GM12865 (cell line): ENCODE measurements at places on chromosomes 3 and 15.

DNA sequence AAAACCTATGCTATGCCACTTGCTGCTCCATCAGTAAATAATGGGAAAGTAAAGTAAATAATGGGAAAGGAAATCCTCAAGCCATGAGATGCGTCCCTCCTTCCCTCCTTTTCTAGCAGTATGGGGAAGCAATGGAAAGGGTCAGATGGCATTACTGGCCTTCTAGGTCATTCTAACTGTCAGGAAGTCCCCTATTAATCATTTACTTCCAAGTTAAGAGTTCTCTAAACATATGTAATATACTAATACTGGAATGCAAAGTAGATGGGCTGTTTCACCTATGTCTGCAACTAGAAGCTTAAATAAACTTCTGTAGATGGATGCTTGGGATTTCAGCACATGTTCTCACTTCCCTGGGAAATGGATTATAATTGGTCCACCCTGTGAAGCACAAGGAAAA, 55.9 kb downstream of the MDFIC2 start:
- DNase-seq = no peak

DNA sequence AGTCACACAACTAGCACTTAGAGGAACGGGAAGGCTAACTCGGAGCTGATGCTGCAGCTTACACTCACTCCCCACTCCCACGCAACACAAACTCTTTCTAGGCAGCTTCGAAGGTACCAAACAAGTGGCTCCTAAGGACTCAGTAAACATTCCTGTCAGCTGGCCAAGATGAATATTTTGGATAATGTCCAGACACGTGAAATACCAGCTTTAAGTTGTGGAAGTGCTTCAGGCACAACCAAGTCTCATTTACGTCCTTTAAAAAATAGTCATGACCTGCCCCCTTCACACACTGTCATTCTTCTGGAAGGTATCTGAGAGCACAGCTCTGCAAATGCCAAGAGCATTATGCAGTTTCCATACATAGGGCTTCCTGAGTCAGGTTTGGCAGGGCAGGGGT, 1005.9 kb upstream of the CFAP20DC start:
- DNase-seq = no peak

DNA sequence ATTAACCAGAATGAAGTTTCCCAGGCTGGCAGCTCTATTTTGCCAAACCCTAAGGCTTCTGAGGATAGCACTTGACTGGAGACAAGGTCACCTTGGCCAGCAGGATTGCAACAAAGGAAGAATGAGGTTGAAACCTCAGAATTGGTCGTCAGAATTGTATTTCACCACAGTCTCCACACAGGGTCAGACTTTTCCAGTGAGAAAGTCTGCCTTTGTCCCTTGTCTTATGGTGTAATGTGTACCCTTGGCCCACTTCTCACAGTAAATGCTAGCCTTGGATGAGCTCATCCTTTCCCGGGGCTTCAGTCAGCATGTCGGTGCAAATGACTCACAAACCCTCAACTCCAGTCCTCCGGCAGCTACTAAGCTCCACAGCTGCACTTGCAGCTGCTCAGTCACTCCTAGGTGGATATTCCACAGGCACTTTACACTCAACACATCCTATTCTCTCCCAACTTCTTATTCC, 19.7 kb downstream of the SSR3 start:
- peak; percentile 23 for DNase-seq

DNA sequence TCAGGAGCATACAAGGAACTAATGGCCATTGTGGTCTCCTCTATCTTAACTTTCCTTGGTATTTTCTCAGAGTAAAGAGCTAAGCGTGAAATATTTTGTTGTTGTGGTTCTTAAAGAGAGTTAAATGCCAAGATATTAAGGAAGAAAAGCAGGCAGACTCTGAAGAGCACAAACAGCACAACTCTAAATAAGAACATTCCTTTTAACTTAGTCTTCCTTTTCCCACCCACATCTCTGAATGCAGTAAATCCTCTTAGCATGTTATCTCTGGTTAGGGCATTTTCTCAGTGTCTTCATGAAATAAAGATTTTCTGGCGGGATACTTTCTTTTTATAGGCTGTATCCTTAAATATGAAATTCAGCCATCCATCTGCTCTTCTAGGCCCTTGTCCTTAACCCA, 1.5 kb downstream of the GPR87 start:
- DNase-seq = no peak

GRCh38 chr3:67522081-67522480, 132.3 kb downstream of the SUCLG2 start:
- DNase-seq = no peak

DNA sequence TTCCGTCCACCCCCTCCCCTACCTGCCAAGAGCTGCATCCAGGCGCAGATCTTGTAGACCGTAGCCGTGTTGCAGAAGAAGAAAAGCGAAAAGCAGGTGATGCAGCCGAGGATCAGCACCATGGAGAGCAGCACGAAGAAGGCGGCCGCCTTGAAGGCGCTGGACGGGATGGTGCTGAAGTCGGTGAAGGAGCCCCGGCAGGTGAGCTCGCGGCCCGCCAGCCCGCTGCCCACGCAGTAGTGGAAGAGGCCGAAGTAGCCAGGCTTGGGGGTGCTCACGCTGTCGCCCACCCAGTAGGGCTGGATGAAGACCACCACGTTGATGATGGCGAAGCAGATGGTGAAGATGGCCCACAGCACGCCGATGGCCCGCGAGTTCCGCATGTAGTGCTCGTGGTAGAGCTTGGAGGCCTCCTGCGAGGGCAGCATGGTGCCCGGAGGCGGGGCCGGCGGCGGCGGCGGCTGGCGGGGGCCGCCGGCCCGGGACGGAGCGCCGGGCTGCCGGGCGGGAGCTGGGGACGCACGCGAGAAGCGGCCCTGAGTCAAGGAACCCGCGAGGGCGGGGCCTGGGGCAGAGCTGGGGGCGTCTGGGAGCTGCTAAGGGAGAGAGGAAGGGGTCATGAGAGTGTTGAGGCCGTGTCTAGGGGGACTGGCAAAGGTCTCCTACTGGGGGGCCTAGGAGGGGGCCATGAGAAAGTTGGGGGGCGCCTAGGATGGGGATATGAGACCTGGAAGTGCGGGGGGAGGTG, 1.2 kb downstream of the LHFPL4 start:
- peak; percentile 2 for DNase-seq

DNA sequence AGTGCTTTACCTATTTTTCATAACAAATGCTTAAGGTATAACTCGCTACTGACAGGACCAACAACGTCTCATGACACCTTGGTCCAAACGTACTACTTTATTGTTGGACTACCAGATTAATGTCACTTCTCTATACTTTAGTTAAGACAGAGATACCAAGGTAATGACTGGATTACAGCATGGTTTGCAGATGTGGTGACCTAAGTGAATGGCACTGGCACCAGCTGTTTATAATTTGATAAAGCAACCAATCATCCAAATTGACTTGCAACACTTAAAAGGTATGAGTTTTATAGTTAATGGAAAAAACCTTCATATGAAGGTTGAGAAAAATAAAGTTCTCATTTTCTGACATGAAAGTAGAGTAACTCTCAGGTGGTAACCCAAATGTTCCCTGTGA, 209.0 kb downstream of the NEK10 start:
- DNase-seq = no peak

GRCh38 chr3:183287301-183287971, 34.4 kb downstream of the B3GNT5 start:
- DNase-seq = no peak

- no peak for DNase-seq
Observed at GRCh38 chr15:101193120-101193644, 58.7 kb downstream of the CHSY1 start.

DNA sequence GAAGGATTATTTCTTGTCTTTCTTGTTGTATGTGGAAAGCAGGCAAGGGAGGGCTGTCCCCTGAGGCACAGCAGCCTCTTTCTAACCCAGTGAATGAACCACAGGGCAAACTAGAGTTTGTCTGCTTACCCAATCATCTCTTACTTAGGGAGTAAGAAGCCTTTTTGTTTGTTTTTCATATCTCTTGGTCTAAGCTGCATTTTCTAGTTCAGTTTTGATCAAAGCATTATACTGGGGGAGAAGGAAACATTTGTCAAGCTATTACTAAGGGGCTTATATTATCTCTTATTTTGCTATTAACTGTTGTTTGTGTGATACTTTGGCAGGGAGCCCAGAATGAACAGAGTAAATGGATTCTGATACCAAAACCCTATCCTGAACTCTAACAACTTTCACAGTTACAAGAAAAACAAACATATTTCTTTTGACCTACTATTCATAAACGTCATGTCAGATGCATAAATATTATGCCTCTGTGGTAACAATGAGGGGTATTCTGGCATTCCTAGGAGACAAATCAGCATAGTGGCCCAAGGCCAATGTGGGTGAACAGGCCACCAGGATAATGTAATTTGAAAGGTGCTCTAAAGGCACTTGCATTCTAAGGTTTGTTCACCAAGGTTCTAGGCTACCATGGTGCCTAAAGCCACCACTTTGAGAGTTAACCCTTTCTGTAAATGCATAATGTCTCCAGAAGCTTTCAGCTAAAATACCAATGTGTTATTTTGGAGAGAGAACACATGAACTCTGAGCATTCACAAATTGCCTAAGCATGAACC, 271.6 kb upstream of the ZPLD1 start:
- DNase-seq = no peak

DNA sequence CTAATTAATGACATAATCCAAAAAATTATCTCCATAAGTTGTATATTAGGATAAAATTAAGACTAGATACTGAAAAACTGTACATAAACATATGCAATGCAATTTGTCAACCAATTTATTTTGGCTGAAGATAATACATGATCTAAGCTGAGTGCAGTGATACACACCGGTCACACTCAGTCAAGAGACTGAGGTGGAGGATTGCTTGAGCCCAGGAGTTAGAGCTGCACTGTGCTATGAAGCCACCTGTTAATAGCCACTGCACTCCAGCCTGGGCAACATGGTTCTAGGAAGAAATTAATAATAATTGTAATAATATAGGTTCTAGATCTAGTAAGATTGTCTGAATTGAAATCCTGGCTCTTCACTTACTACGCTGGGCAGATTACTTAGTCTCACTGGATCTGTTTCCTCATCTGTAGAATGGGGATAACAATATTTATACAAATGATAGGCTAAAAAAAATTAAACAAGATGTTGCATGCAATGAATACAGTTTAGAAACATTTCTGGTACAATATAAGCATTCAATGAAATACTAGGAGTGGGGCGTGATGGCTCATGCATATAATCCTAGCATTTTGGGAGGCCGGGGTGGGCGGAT, 15.8 kb downstream of the SLC4A7 start:
- no peak for DNase-seq

GRCh38 chr3:78872195-78872594, 895.6 kb downstream of the ROBO1 start:
- DNase-seq = no peak

GRCh38 chr3:5186089-5186857, 1.2 kb upstream of the EDEM1 start:
- DNase-seq = peak; percentile 75

- DNase-seq = peak; percentile 22
Observed at GRCh38 chr3:121232309-121233225, 313.2 kb downstream of the POLQ start.

GRCh38 chr3:129593230-129593594, 13.3 kb downstream of the PLXND1 start:
- DNase-seq = no peak

DNA sequence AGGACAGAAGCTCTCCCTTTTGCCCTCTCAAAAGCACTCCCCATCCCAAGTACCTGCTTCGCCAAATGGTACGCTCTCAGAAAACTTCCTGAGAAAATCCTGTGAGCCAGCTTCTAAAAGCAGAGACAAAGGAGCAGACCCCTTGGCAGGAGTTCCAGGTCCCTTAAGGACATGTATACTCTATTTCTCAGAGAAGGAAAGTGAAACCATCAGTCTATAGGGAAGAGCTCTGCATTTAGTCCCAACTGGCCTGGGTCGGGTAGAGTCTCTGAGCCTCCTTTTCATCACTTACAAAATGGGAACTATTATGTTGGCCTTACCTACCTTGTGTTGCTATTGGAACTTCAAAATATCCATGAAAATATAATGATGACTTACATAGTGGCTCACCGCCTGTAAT, 19.7 kb downstream of the DAPK2 start:
- no peak for DNase-seq

DNA sequence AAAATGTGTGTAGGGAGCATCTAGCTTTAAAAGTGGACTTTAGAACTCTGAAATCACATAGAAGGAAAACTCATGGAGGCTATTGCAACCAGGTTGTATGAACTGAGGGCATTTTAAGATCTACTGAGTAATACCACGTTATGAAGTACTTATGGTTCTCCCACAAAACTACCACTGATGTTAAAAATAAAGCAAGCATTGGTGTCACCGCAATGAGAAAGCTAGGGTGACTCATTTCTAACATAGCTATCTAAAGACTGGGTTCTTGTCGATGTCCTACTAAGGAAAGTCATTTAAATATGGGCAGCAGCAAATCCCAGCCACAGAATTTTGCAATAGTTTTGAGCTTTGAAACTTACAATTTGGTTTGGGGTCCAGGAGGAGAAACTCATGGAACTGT, 584.8 kb downstream of the DIPK2A start:
- DNase-seq = peak; percentile 57

- no peak for DNase-seq
Observed at GRCh38 chr3:22979581-22979980, 223.5 kb upstream of the UBE2E2 start.

GRCh38 chr15:87362531-87362930, 894.0 kb downstream of the NTRK3 start:
- no peak for DNase-seq

DNA sequence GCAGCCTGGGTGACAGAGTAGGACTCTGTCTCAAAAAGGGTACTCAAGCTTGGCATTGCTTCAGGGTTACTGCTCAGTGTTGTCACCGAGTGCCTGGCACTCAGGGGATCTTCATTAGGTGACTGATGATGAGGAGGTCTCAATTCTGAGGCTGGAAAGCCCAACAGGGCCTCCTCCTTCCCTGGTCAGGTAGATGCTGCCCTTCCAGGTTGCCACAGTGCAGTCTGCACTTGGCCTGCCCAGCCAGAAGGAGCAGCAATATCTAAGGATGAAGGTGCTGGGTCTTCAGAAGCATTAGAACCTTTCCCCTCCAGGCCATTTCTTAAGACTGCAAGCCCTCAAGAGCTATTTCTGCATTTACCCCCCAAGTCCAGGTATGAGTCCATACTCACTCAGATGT, 42.0 kb downstream of the PGPEP1L start:
- DNase-seq = no peak

DNA sequence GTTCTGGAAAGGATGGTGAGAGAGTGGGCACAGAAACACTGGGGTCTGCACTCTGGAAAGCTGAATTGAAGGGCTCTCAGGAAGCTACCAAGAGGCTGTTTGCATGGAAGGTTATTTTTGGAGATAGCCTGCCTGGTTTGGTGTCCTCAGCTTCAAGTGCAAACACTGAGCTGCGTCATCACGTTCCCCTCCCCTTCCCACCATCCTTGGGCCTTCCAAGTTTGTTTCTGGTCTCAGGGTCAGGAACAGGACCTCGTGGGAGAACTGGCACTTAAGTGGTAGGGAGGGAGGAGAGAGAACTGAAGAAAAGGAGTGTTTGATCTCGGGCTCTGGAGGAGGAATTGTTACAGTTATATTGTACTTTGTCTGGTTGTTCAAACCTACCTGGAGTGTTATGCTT, 10.6 kb downstream of the ST6GAL1 start:
- no peak for DNase-seq
